GM19239 (cell line): ENCODE measurements at places on chromosomes 12 and 14.

DNA sequence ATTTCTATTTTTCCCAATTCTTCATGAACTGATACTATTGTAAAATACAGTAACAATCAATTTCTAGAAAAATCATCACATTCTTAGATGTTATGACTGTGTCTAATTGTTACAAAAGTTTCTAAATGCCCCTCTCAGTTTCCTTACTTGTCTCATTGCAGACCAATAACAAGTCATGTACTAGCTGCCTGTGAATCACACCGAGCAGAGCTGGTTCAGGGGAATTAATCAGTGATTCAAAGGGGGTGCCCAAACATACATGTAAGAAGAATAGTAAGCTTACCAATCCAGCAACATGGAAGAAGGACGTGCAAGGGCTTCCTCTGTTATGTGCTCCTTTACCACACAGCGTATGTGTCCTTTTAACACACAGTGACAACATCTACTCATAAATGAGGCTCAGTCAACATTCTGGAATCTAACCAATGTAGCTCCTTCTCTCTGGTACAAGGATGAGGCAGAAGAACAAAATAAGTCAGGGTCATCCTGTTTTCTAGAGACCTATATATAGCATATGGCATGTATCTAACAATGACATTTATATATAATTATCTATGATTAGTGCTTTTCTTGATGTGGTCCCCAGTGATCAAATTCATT lies 126.4 kb downstream of the SCN8A start:
- DNase-seq, result no peak

- DNase-seq, result no peak
Measured at GRCh38 chr12:24815114-24815423, 133.8 kb downstream of the BCAT1 start.

- no peak for DNase-seq
Measured at GRCh38 chr12:42283739-42284138, 42.2 kb downstream of the ZCRB1 start.

- no peak for DNase-seq
Measured at GRCh38 chr12:124364543-124364942, 69.7 kb downstream of the RFLNA start.

GRCh38 chr12:122834921-122835749 lies at the start of gene HIP1R:
Gene HIP1R, plus strand, starts transcription at chr12:122835457. Its CDS starts 94 bp downstream, at chr12:122835551.
- DNase-seq, result peak; percentile 71

DNA sequence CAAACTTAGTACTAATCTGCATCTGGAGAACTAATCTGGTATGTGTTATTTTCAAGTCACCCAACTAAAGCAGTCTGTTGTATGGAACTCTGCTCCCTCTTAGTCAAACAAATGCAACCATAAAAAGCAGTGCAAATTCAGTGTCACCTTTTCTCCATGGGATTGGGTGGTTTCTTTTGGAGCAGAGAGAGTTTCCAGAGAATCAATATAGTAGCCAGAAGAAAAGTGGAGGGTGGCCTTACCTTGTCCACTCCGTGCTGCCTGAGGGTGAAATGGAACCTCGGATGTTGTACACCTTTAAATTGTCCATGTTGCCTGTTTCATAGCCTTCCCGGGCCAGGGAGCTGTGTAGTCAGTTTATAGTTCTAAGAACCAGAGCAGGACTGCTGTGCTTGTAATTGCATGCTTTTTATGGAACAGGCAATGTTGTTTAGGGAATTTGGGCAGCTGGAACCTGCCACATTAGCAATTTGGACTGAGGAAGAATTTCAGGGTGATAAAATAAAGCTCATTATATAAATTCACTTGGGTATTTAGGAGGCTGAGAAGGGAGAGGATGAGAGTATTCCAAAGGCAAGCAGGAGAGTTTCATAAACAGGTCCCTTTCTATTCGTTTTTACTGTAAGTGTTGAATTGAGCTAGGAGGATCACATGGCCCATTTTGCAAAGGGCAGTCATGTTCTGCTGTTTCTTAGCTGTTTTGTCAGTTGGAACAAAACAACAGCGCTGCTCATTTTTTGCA lies 60.5 kb downstream of the CRADD start:
- DNase-seq, result no peak

GRCh38 chr14:100091386-100091785 lies 26.2 kb downstream of the EVL start:
- DNase-seq, result no peak

DNA sequence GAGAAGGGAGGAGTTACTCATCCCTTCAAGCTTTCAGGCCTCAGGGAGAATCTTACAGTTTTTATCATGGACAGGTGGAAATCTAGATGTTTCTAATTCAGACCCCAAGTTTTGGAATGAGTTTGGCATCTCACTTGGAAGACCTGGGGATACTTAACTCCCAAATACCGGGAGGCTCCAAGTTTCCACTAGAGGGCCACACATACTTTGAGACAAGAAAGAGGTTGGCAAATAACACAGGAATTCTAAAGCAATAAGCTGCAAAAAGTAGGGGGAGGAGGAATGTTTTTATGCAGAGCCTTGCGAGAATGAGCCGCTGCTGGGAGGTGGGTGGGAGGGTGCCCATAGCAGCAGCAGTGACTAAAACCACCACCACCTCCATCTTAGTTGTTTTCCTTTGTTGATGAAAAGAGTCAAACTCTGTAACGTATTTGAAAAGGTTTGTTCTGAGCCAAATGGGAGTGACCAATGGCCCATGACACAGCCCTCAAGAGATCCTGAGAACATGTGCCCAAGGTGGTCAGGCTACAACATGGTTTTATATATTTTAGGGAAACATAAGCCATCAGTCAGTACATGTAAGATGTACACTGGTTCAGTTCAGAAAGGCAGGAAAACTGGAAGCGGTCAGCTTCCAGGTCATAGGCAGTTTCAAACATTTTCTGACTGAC lies 34.2 kb upstream of the RNASE1 start:
- no peak for DNase-seq

GRCh38 chr14:30988509-30988908 lies 36.9 kb upstream of the AP4S1 start:
- no peak for DNase-seq

DNA sequence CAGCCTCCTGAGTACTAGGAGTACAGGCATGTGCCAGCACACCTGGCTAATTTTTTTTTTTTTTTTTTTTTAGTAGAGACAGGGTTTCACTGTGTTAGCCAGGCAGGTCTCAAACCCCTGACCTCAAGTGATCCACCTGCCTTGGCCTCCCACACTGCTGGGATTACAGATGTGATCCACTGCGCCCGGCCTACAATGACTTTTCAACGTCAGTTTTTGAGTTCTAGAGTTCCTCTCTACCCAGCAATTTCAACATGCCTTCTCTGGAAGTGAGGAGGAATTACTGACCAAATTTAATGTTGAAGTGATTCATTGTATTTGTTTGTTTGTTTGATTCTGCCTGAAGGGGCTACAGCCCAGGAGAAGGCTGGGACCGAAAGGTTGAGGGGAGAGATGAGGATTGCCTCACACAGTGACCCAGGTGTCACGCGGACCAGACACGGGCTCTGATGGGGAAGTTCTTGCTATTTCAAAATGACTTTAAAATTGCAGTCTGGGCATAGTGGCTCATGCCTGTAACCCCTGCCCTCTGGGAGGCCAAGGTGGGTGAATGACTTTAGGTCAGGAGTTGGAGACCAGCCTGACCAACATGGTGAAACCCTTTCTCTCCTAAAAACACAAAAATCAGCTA lies 8.6 kb upstream of the DENR start:
- no peak for DNase-seq

DNA sequence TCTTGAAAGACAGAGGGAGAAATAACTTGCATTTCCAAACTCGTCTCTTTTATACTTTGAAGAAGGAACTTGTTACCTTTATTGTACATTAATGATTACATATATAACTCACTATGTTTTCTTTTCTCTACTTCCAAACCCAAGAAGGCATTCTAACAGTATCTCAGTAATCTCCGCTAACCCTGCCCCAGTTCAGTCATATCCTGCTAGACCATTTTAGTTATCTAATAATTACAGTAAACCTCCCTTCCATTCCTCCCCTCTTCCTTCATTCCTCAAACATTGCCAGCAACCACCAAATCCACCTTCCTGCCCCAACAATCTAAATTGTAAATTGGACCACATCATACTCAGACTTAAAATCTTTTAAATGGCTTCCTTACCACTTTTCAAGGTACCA lies 30.6 kb downstream of the STK38L start:
- DNase-seq, result no peak

DNA sequence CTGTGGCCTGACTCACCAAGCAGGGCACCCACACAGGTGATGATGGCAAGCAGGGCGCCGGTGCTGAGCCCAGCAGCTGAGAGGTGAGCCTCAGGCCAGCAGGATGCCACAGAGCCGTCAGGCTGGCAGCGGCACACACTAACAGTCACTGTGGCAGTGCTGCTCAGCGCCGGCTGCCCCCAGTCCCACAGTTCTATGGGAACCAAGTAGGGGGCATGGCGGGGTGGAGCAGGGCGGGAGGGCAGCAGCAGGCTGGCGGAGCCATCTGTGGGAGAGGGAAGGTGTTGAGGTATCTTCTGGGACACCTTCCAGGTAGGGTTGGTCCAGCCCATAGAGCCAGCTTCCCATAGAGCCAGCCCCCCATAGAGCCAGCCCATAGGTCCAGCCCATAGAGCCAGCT lies 7.0 kb downstream of the PSMB11 start:
- DNase-seq, result no peak

GRCh38 chr12:120905856-120906384 lies 1.8 kb upstream of the SPPL3 start:
- DNase-seq, result no peak

- no peak for DNase-seq
Measured at GRCh38 chr14:102927878-102928411, 5.5 kb downstream of the AMN start.

DNA sequence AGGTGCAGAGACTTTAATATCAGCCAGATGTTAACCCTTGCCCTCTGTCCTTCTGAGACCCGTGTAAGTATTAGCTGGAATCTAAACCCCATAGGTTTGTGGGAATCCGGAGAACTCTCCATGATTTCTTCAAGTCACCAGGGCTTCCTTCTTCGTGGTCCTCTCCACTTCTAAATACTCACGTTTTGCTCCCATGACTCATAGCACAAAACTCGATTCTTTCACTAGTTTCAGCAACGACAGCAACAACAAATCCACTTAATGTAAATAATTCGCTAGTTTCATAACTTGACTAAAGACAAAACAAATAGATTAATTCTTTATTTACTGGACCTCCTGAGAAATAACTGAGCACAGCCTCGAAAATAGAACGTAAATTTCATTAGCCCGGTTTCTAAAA lies 4.4 kb upstream of the CLEC2A start:
- no peak for DNase-seq

DNA sequence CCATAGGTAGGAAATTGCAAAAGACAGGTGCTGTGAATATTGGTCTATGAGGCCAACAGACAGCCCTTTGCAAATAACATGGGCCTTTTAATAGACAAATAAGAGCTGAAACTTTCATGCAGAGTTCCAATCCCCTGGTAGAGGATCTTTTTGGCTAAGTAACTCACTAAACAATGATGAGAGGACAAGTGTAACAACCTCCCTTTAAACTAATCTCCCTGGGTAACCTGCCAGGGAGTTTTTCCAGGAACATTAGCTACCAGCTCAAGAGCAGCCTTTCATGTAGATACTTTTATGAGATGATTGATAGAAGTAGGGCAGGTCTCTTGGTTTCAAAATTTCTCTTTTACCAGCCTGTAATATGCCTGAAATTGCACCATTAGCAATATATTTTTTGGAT lies 13.8 kb upstream of the CACNA1C start:
- DNase-seq, result no peak

GRCh38 chr12:15648558-15648957 lies 140.6 kb downstream of the EPS8 start:
- DNase-seq, result no peak

GRCh38 chr12:124159655-124160054 lies 135.2 kb upstream of the RFLNA start:
- no peak for DNase-seq

DNA sequence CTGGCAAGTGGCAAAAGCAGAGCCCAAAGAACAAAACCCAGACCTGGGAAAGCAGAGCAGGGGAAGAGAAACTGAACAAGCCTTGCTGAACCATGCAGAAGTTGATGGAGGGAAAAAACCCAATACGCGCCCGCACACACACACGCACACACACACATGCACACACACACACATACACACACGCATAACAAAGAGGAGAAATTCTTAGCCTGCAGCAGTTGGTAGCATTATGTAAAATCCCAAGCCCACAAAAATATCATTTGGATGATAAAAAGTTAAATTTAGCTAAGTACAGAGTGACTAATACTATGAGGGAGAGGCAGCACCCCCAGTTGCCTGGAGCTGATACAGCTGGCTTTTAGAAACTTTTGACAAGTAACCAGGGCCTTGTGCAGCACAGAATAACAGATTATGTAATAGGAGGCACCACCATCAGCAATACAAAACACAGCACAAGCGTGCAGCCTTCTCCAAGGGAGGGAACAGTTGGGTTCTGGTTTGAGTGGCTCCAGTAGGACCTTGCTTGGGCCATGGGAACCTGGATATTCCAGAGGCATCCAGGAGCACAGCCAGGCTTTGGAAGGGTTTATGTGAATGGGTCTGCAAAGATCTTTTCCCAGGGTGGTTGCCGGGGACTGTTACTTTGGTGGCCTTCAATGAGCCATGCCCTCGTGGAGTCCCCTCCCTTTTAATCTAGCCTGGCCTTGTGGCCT lies 35.3 kb downstream of the PITPNM2 start:
- DNase-seq, result no peak

GRCh38 chr14:105076296-105076804 lies 11.1 kb upstream of the GPR132 start:
- DNase-seq, result no peak

DNA sequence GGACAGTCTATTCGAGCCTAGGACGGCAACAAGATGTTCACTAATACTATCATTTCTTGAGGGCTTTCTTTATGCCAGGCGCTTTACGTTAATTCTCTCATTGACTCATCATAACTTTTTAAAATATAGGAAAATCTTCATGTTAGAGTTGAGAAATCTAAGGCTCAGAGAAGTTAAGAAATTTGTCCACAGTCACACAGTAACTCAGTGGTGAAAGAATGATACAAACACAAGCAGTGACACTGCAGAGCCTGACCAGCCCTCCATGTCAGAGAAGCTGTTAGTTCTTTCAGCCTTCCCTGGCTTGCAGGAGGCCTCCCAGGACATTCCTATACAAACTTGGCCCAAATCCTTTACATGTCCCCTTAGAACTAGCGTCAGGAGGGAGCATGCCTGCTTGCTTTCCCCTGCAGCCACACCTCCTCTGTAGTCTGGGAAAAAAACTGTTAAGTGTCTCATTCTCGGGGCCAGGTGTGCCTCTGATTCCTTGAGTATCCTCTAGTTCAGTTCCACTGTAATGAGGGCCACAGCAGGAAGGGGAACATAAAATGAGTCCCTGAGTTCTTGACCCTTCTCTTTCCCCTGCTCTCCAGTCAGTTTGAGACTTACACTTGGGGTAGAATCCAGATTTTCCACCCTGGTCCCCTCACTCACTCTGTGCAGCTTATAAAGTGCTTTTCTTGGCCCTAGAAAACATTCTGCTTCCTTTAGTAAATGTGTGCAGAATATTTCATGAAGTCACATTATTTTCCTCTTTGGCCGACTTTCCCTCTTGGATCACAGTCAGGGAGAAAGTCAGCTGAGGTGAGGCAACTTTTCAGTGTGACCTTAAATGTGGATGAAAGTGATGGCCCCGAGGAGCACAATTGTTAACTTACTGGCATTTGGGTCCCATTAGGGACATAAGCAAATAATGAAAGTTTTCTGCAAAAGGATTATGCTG lies 152.2 kb upstream of the HIF1A start:
- DNase-seq, result no peak
